ENCODE measurements at places on chromosomes 11 and 22.

DNA sequence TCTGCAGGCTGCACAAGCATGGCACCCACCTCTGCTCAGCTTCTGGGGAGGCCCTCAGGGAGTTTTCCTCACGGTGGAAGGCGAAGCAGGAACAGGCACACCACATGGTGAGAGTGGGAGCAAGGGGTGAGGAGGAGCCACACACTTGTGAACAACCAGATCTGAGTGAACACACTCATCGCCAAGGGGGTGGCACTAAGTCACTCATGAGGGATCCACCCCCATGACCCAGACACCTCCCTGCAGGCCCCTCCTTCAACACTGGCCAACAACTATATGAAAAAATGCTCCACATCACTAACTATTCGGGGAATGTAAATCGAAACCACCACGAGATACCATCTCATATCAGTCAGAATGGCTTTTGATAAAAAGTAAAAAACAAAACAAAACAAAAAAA lies 722 bp upstream of the KRTAP5-2 start:
- DNase-seq = no peak

GRCh38 chr11:36431429-36432092 lies 78.5 kb downstream of the TRAF6 start:
- DNase-seq = no peak

DNA sequence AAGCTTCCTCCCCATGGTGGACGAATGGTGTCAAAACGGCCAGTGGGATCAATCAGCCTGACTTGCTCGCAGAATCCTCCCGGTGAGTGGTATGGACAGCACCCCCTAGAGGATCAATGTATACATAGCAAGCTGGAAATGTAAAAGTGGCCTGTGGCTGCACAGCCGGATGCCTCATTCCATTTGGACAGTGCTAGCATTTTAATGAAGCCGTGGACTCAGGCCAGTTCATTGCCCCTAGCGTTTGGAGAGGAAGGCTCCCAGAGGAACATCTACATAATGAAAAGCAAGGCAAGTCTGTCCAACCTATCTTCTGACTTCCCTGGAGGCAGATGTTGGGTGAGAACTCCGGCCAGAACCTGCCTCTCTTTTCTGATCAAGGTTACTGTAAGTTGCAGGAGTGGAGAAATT lies 942.3 kb downstream of the NTM start:
- no peak for DNase-seq

GRCh38 chr11:24357620-24358410 lies 139.0 kb upstream of the LUZP2 start:
- DNase-seq = no peak

DNA sequence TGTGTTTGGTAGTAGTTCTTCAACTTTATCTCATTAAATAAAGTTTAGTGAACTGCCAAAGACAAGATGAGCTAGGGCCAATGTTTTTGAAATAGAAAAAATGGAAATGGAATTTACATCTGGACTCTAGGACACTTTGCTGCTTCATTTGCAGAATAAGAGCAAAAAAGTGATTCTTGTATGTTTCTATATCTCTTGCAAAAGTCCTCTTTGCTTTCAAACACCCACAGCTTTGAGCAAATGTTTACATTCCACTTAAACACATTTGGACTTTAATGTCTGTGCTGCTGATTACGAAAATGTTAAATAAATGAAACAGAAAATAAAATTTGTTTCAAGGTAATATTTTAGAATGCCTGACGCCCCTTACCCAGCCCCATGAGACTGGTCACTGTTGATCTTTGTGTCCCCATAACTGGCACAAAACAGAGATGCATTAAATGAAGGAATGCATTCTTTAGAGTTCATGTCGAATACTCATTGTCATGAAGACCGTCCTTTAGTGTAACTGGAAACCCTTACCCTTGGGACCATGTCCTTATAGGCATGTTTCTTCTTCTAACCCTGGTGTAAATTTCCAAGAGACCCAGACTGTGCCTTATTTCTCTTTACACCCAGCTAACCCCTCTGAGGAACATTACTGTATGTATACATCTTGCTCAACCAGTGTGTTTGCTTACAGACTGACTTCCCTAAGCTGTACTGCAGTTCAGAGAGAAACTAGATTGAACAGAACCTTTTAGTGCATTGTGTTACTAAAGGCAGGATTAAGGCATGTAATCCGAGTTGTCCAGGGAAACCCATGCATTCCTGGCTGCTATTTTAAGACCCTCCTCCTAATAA lies 199.7 kb downstream of the NAV2 start:
- no peak for DNase-seq

DNA sequence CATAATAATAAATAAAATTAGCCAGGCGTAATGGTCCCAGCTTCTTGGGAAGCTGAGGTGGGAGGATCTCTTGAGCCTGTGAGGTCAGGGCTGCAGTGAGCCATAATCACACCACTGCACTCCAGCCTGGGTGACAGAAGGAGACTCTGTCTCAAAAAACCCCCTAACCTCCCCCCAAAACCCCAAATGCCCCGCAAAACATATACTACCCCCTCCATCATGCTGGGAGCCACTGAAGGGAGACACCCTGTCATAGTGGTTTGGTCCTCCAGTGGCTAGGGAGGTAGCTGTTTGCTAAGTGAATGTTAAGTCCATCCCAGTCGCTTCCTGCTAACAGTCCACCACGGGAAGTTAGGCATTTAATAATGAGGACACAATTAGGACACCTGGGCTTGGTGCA lies 125.0 kb downstream of the ABTB2 start:
- DNase-seq = no peak

GRCh38 chr22:35348026-35348590 lies 32.8 kb upstream of the HMOX1 start:
- DNase-seq = no peak

- no peak for DNase-seq
Observed at GRCh38 chr11:46254133-46254491, 23.4 kb upstream of the CREB3L1 start.

DNA sequence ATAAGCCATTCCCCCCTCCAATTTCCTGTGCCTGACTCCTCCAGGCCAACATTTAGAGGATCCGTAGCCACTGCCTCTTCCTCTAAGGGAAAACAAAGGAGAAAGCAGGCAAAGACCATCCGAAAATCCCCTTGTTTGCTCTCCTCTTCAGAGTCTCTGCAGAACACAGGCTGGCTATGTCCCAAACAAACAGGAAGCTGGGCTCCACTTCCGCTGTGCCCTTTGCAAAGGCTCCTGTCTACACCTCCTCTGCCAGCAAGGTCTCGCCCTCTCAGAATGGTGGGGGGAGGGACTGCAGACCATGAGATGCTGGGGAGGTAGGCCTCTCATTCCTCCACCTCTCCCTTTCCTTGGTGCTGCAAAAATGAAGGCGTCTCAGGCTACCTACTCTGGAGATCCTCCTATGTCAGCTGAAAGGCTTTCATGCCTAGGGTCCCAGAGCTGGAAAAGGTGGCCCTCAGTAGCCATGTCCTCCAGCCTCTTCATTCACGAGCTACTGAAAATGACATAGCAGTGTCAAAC lies 596.2 kb downstream of the BUD13 start:
- no peak for DNase-seq

DNA sequence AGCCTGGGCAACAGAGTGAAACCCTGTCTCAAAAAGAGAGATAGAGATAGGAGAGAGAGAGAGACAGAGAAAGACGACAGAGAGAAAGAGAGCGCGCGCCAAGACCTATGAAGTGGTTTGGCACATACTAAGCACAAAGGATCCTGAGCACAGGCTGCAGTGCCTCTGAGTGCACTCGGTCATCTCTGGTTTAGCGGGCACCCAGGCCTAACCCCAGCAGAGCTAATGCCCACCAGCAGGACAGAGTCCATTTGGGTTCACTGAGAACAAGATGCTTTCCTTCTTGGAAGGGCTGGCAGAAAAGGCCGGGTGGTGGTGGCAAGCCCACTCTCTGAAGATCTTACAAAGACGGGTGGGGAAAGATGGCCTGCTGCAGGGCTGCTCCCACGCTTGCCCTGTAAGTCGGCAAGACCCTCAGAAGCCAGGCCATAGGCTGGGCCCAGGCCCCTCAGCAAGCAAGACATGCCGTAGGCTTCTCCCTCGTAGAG lies 3.3 kb downstream of the SCARF2 start:
- DNase-seq = no peak

- no peak for DNase-seq
Observed at GRCh38 chr11:118877487-118878162, 6.1 kb upstream of the CXCR5 start.

DNA sequence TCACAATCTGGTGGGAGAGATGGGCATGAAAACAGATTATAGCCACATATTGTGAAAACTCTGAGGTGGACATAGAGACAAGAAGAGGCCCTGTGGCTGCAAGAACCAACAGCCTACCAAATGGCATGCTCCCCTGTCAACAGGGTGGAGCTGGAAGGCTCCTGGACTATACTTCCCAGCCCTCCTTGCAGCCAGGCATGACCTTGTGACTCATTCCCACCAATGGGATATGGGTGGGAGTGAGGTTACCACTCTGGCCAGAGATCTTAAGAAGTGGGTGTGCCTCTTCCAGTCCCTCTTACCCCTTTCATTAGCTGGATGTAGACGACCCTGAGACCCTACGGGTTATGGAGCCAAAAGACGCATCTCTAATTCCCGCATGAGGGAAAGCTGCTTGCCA lies 126.4 kb upstream of the ZBED5 start:
- DNase-seq = no peak

DNA sequence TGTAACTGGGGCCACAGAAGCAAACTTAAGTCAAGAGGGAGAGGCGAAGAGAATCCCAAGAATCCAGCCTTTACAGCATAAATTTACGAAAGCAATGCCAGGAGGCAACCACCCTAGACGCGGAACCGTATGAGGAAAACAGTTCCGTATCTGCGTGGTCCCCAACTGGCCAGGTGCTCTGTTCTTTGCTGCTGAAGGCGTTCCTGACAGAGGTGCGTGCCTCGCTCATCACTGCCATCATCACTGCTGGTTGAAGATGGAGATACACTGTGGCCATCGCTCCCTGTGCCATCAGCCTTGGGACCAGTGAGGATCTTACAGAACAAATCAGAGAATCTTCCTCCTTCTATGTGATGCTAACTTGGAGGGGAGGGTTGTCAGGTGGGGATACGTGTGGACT lies 270.5 kb upstream of the B3GAT1 start:
- DNase-seq = no peak

- no peak for DNase-seq
Observed at GRCh38 chr11:101555366-101555765, 28.4 kb downstream of the TRPC6 start.

DNA sequence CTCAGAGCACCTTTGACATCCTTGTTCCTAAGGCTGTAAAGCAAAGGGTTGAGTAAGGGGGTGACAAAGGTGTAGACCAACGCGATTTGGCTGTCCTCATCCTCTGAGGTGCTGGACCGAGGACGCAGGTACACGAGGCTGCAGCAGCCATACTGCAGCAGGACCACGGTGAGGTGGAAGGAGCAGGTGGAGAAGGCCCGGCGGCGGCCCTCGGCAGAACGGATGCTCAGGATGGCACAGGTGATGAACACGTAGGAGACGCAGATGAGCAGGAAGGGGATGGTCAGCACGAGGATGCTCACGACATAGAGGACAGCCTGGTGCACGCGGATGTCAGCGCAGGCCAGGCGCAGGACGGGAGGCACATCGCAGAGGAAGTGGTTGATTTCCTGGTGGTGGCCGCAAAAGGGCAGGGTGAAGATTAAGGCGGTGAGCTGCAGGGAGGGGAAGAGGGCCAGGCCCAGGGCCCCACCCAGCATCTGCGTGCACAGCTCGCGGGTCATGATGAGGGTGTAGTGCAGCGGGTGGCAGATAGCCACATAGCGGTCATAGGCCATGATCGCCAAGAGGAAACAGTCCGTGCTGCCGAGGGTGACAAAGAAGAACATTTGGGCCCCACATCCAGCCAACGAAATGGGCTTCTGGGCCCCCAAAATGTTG lies 632 bp downstream of the OR10Q1 start:
- no peak for DNase-seq

DNA sequence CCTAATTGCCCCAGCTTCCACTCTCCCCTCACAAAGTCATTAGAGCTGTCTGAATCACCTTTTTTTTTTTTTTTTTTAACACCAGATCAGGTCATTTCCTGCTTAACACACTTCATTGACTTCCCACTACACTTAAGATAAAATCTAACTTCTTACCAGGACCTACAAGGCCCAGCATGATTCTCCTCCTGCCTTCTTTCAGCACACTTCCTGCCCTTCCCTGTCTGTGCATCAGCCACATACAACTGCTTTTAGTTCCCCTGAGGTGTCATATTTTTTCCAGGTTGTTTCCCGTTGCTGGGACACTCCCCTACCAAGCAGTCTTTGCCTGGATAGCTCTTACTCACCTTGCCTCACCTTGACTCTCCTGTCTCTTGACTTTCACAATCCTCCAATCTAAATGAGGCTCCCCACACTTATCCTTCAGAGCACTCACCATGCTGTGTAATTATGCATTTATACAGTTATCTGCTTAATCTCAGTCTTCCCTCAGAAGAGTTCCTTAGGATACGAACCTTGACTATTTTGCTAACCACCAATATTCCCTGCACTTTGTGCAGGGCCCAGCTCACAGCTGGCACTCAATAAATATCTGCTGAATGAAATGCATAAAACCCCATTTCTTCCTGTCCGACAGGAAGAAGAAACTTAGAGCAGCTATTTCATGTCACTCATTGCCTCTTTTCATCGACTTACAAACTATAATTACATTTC lies 96.6 kb upstream of the AKIP1 start:
- no peak for DNase-seq

GRCh38 chr11:132402071-132402684 lies 1031.8 kb downstream of the NTM start:
- no peak for DNase-seq

- DNase-seq = no peak
Observed at GRCh38 chr11:14538271-14538925, 18.2 kb upstream of the PSMA1 start.

GRCh38 chr22:39468487-39469325 lies 11.9 kb downstream of the MGAT3 start:
- DNase-seq = no peak

DNA sequence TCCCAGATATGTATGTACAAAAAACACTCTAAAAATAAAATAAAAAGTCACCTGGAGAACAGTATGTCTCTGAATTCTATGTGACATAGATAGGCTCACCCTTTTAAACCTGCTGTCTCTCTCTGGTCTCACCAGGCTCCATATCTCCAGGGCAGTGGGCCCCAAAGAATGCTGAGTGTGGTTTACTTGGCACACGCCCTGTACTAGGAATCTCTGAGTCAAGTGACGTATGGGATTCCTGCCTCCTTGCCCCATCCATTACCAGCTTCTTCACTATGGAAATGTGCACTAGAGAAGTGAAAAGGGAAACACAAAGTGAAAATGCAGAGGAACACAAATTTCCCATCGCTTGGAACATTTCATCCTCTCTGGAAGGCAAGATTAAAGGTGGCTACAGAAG lies 722.2 kb upstream of the TENM4 start:
- no peak for DNase-seq
